ENCODE measurements at places on chromosomes 6 and 20.

DNA sequence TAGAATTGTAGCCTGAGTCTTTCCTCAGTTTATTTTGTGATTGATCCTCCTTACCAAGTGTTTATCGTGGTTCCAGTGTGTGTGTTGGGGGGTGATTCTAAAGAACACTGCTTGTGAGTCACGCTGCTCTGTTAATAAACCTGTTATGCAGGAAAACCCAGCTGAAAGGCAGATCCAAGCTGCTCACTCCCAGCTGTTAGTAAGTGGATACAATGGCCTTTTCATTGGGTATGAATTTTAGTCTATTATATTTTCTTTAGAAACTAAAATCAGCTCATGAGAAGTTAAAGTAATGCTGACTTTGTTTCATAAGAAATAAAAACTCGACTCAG is 12.2 kb upstream of the DSTN start:
- no peak for DNase-seq

DNA sequence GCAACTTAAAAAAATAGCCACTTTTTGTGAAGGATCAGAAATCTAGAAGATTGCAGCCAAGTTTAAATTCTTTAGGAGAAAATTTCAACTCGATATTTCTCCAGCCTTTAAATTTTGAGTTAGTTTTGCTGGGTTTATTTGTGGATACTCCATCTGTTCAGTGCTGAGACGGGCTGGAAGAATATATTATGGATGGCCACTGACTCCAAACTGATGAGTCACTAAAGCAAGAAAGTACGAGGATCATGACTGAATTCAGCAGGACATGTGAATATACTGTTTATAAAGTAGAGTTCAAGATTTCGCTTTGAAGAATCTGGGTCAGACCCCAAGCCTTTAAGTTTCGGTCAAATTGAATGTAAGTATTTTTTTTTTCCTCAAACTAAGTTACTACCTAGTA is 199.5 kb downstream of the ADGRB3 start:
- DNase-seq: no peak

GRCh38 chr6:121465101-121465500 is 29.7 kb downstream of the GJA1 start:
- DNase-seq: no peak

GRCh38 chr6:38310061-38310460 is 329.7 kb downstream of the BTBD9 start:
- DNase-seq: no peak

DNA sequence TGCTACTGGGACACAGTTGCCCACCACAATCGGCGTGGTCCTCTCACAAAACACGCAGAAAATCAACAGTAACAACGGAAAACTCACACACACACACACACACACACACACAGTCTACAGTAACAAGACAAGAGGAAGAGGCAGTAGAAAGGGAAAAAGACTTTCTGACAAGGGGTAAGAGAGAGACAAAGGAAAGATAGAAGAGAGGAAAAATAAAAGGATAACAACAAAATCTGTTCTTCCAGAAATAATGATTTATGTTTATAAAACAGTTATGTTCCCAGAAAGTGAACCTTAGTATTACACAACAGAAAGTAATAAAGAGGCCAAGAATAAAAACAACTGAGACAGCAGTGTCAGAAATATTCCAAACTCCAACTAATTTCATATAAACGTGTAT is 2.9 kb downstream of the RANBP9 start:
- DNase-seq: no peak

GRCh38 chr20:6732001-6732447 is 35.5 kb upstream of the BMP2 start:
- no peak for DNase-seq

- no peak for DNase-seq
Observed at GRCh38 chr6:104580452-104580851, 279.3 kb downstream of the HACE1 start.
